AG20443 (cell line): ENCODE measurements at places on chromosomes 7 and 10.

- peak; percentile 21 for DNase-seq
Observed at GRCh38 chr10:8034466-8035005, 20.0 kb upstream of the GATA3 start.

DNA sequence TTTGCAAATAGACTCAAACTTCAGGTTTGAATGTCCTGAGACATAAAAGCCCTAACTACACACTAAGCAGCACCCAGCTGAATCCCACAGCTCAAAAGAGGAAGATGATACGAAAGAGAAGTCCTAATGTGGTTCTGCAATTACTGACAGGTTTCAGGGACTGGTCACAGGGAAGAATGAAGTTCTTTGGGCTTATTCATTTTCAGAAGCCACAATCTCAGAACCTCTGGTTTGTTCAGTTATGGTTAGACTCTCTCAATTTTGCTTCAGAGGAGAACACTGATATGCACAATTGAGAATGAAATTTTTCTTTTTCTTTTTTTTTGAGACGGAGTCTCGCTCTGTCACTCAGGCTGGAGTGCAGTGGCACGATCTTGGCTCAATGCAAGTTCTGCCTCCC lies 94.6 kb upstream of the FAM180A start:
- no peak for DNase-seq

- DNase-seq, result no peak
Observed at GRCh38 chr10:93390306-93391090, 91.6 kb downstream of the MYOF start.

- no peak for DNase-seq
Observed at GRCh38 chr7:139541600-139542307, 18.3 kb downstream of the CLEC2L start.

GRCh38 chr7:30743371-30744074 lies 8.4 kb upstream of the INMT start:
- peak; percentile 83 for DNase-seq

GRCh38 chr7:51455086-51455485 lies 138.5 kb upstream of the COBL start:
- DNase-seq, result no peak

DNA sequence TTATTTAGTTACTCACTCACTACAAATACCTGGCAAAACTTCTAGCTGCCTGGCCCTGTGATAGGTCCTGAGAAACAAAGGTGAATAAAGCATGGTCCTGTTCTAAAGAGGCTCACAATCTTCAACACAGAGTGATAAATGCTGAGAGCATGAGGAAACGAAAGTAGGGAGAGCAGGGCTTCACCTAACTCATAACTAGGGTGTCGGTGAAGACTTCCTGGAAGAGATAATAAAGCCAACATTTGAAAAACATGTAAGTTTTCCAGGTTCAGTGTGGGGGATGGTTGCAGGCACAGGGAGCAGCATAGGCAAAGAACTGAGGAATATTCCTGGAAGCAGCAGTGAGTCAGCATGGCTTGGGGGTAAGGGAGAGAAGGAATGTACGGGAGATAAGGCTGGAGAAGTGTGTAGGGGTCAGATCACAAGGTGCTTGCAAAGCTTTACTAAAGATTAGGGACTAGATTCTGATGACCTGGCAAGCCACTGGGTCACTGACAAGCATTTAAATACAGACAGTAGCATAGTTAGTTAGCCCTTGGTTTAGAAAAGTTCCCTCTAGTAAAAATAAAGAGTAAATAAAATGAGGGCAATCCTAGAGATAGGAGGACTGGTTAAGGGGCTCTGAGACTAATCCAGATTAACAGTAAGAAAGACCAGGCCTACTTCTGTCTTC lies 5.1 kb downstream of the KEL start:
- no peak for DNase-seq

DNA sequence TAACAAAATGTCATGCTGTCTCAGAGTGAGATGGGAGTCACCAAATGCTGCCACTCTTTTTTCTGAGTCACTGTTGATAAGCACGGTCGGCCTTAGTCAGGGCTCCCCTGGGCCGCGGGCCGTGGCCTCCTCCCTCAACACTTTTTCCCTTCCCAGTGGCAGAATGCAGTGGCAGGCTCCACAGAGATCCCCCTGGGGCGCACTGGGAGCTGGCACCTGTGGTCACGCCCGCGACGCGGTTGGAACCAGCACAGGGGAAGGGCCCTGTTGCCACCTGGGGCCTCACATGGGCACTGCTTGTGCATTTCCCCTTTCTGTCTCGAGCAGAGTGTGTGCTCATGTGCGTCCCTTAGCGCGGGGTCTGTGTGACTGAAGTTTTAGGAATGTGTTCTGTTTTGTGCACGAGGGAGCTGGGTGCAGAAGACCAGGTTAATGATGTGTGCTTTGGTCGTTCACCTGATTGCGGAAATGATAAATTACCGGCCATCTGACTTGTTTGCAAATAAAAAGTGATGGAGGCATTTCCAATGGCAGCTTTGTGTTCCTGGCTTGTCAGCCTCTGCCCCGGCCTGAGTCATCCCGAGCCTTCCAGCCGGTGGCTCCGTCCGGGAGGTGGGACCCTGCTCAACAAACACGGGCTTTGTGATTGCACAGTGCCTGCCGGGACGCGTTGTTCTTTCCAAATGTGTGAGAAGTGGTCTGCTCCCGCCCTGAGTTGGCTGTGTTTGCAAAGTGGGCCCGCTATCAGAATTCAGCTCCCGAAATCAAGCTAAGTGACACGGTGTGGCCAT lies 100.7 kb downstream of the NKX6-2 start:
- no peak for DNase-seq

GRCh38 chr7:16881844-16882243 lies at the start of gene AGR3:
AGR3 (minus strand) TSS chr7:16881983; CDS start chr7:16878618, 3,365 bp downstream.
- no peak for DNase-seq

DNA sequence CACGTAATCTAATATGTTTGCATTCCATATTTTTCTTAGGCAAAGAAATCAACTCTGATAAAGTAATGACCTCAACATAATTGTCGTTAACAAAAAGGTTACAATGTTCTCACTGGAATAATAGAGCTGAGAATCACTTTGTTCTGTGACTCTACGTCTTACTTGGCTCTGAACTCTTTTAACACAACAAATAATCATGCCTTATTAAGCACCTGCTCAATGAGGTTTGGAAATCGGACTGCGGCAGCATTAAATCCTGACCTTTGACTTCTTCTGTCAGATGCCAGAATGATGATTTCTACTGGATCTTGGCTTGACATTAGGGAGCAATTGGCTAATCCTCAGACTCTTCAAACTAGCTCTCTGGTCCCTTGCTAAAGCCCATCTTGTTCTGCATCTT lies 233.6 kb downstream of the SEMA3D start:
- no peak for DNase-seq

DNA sequence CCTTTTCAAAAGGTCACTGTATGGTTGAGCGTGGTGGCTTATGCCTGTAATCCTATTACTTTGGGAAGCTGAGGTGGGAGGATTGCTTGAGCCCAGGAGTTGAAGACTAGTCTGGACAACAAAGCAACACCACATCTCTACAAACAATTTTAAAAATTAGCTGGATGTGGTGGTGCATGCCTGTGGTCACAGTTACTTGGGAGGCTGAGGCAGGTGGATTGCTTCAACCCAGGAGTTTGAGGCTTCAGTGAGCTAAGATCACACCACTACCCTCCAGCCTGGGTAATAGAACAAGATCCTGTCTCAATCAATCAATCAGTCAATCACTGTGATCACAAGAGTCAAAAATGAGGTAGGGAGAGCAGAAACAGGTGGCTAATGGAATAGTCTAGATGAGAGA lies 97.0 kb downstream of the SUGCT start:
- no peak for DNase-seq

- no peak for DNase-seq
Observed at GRCh38 chr7:106309362-106309761, 24.6 kb upstream of the NAMPT start.

DNA sequence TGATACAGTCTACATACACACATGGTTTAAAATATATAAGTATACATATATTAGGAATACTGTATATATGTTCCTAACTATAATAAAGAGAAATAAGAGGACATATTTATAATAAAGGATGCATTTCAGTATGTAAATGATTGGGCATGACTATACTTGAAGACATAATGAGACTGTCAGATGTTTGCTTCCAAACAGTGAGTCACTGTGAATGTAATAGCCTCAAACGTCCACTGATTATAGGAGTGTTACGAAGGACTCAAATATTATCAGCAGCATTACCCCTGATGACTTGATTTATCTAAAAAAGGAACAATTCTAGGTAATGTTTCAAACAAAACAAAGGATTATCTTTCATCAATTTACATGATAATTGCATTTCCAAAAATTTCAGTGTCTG lies 39.9 kb upstream of the NRBF2 start:
- DNase-seq, result no peak

- DNase-seq, result no peak
Observed at GRCh38 chr7:139265673-139266072, 34.6 kb downstream of the UBN2 start.

- no peak for DNase-seq
Observed at GRCh38 chr10:132361581-132362101, 29.6 kb downstream of the LRRC27 start.

DNA sequence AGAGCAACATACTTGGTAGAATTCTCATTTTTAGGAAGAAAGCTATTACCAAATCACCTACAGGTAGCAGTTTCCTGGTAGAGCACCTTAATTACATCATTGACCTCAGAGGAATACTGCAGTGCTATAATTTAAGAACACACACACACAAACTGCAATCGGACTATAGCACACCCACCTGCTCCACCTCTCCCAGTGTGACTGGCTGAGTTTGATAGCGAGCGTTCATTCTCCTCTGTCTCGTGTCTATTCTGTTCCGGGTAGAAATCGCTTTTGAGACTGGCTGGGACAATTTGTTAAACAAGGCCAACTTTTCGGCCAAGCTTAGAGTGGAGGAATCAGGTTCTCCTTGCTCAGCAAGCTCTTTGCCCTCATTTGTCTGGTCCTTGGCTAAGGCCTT lies 110.5 kb downstream of the SVIL start:
- no peak for DNase-seq

DNA sequence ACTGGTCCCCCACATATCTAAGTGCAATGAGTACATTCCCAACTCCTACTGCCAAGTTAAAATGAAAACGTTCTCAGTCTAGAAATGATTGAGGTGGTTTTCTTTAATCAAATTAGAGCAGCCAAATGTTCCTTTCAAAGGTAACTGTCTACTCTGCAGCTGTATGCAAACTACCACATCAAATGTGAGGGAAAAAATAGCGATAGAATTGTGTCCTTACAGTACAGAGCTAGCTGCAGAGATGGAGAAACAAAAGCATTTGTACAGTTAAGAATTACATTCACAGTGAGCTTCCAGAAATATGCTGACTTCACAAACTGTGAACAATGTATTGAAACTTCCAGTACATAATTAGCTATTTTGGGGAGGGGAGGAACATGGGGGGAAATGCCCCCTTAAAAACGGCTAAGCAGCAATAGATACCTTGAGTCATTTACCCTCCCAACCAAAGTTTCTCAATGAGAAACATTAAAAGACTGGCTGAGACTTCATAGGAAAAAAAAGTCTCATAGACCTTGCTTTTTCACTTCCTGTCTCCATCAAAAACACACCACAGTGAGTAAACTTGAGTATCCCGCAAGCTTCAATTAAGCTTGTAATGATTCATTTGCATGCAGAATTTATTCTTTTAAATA lies 22.9 kb downstream of the CDK6 start:
- DNase-seq, result no peak

DNA sequence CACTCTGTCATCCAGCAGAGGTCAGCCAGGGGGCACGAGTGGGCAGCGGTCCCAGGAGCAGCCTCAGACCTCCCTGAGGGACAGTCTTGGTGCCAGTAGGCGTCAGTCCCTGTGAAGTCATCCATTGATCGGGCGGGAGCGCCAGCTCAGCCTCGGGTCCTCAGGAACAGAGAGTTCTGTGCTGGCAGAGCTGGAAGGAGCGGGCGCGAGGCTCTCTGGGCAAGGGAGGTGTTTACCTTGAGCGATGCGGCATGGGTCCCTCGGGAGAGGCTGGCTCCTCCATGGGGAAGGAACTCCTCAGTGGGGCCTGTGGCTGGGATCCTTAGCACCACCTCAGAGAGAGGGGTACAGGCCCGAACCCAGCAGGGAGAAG lies 101.1 kb upstream of the PPIF start:
- DNase-seq, result peak; percentile 59

GRCh38 chr10:2120746-2121145 lies 383.4 kb upstream of the ADARB2 start:
- DNase-seq, result no peak

- no peak for DNase-seq
Observed at GRCh38 chr10:122018951-122019413, 30.0 kb downstream of the TACC2 start.
